ENCODE measurements at places on chromosomes 3 and 15.
A peak's percentile ranks its signal among the peaks of the same experiment; 100 is the strongest.

DNA sequence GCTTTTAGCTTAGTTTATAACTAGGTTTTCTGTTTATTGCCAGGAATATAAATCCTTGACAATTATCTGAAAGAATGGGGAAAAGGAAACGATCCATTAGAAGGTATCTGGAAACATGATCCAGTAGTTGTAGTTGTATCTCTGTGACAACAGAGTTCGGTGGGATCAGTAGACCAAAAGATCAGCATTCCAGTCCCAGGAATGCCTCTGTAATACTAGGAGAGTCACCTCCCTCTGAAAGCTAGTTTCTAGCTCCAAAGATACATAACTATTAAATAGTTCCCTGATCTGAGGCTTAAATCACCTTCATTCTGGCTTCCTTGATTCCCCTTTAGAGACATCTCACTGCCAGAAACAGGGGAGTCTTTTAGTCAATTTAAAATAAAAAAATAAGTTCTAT, 34.1 kb downstream of the MB21D2 start:
- DNase-seq = no peak

- no peak for DNase-seq
Observed at GRCh38 chr15:45611305-45611704, 23.5 kb upstream of the SQOR start.

GRCh38 chr3:138429665-138430064, 4.8 kb upstream of the ESYT3 start:
- DNase-seq = no peak

DNA sequence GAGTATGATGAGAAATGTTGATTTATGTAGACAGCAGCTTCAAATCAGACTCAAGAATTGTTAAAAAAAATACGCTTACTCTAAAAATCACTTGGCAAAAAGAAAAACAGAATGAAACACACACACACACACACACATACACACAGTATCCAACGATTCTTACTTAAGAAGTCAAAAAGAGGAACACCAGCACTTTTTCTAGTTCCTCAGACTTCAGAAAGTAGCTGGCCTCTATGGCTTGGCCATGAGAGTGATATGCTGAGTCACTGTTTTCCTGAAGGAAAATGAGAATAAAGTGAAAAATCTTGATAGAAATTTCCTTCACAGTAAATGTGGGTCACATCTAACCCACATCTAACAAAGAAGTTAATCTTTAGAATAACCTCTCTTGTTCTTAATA, 22.1 kb downstream of the CNTN3 start:
- DNase-seq = peak; percentile 4

DNA sequence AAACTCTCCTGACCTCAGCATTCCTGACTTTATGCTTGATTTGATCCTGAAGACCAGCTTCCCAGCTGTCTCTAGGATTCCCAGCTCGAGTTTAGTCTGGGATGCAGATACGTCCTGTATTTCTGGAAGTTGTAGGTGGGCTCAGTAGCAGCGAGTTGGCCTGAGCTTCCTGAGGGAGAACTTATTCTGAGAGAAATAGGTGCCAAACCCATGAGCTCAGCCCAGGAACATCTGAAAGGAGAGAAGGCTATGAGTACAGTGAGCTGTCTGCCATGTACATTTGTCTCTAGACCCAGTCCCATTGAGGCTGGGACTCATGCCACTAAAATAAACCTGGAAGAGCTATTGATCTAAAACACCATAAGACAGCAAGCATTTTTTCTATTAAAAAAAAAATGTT, 36.6 kb upstream of the SLC9A9 start:
- DNase-seq = no peak

DNA sequence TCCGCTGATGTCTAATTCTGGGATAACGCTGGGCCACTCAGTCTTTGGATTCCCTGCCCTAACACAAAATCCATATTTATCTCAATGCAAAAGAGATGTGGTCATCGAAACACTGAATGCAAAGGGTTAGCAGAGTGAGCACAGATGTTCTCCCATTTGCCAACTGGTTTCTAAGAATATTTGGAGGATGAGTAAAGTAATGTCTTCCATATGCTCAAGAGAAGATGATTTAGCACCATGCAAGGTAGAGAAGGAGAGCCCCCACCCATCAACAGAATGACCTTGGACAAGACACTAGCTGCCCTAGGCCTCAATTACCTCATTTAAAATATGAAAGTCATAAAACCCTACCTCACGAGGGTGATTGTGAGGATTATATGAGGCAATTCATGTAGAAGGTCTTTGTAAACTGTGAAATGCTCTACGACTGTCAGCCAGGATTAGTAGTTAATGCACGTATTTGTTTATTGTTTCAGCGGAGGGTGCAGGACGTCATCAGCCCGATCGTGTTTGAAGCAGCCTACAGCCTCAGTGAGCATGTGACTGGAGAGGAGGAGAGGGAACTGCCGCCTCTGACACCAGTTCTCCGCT, 232.9 kb upstream of the CTDSPL start:
- DNase-seq = no peak

- DNase-seq = peak; percentile 18
Observed at GRCh38 chr3:173745952-173746682, 348.6 kb downstream of the NLGN1 start.

DNA sequence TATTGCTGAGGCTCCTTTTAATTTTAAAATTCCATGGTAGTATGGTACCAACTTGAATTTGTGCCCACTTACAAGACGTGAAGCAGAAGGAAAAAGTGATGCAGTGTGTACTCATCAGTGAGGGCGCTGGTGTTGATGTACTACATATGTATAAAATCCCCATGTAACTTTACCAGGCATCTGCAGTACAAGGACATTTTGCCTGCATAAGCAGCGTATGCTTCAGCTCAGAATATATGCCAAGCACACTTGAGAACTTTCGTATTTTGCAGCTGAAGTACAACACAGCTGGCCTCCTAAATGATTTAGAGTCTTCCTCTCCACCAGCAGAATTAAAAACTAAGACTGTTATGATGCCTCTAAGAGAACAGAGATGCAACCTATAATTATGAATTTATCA, 108.9 kb downstream of the RYR3 start:
- no peak for DNase-seq

DNA sequence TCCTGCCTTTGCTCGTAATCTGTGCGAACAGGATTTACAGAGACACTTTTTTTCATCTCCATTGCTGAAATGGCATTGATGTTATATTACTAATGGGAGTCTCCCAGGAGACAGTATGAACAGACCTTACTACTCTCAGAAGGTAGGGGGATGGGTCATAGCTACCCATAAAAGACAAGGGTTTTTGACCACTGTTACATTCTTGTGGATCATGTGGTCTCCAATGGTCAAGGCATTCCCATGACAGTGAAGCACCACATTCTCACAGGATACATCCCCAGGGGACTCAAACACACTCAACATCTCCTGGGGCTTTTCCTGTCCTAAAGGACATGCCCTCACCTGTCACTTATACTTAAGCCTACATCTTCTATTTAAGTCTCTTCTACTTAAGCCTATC, 40.8 kb downstream of the MKRN3 start:
- DNase-seq = no peak

DNA sequence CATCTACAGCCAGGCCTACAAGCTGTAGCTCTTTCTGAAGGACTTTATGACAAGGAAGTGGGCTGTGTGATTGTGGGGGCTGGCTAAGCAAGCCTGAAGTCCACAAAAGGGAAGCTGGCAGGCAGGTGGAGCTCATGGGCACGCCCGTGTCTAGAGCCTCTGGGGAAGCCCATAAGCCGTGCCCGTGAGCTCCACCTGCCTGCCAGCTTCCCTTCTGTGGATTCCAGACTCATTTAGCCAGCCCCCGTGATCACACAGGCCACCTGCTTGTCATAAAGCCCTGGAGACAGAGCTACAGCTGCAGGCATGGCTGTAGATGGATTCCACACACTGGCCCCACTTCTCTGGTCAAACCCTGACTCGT, 15.2 kb downstream of the EFCC1 start:
- peak; percentile 53 for DNase-seq

DNA sequence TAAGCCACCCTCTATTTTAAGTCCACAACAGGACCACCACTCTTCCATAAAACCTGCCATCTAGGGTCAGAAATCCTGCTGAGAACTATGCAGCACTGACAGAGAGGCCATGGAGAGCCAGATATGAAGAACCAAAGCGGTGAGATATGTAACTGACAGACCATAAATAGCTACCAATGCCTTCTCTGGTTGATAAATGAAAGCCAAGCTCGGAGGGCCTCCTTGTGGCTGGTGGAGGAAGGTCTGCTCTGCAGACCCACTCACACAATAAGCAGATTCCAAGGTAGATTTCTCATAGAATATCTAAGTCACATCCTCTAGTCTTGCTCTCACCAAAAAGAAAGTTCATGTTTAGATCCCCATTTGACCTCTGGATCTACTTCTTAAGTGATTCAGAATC, 38.9 kb downstream of the RYK start:
- peak; percentile 15 for DNase-seq

DNA sequence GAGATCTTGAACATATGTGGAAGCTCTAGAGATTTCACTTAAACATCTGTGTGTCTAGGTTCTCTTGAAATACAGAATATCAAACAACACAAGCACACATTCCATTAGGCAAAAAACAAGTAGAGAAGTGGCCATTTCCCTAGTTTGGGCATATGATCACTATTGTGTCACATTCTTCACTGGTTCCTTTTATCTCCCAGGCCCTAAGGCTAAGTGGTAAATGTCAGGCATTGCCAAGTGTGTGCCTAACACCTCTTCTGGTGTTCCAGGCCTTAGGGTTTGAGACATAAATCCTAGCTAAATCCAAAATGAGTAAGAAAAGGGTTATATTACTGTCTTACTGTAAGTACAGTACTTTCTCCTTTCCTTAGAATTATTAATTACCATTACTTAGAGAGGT, 880.1 kb downstream of the PDCD6IP start:
- no peak for DNase-seq

DNA sequence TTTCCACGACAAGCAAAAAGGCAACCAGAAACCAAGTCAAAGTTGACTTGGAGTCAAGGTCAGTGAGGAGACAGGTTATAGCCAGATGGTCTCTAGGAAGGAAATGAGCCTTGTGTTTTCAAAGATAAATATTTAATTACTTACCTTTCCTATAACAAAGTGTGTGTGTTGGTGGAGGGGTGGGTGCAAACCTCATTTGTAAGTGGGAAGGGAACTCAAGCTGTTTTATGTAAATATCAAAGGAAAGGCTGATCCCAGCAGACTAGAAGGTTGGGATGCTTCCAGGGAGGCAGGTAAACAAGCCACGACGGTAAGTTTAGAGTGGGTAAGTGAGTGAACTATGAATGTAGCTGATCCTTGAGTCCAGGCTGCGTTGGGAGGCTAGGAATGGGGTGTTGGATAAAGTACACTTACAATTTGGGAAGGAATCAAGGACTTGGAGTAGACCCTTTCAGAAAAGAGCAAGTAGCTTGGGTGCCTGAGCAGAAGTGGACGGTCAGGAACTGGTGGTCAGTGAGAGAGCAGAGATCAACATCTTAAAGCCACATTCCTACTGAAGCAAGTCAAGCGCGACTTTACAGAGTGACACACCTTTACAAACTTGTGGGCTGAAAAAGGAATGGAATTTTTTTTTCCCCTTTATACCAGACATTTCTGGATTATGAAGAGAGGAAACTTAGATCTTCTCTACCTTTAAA, 82.0 kb upstream of the TBL1XR1 start:
- no peak for DNase-seq

- DNase-seq = no peak
Observed at GRCh38 chr15:25937796-25938195, 74.7 kb upstream of the ATP10A start.

DNA sequence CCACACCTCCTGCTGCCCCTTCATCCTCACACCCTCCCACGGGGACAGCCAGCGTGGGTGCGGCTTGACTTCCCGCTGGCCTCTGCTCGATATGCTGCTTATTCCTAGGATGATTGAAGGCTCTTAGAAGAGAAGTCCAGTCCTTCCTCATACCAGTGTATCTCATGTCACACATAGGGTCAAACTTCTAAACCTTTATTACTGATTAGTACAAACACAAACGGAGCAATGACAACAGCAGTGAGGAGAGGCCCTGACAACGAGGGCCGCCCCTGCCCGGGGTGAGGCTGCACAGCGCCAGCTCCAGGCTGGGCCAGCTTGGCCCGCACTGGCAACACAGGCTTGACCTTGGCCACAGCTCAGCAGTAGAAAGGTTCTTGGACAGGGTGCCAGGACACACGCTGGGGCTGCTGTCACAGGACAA, 3.7 kb downstream of the CIB1 start:
- no peak for DNase-seq

GRCh38 chr3:146307456-146307725, 56.5 kb upstream of the PLSCR4 start:
- no peak for DNase-seq

DNA sequence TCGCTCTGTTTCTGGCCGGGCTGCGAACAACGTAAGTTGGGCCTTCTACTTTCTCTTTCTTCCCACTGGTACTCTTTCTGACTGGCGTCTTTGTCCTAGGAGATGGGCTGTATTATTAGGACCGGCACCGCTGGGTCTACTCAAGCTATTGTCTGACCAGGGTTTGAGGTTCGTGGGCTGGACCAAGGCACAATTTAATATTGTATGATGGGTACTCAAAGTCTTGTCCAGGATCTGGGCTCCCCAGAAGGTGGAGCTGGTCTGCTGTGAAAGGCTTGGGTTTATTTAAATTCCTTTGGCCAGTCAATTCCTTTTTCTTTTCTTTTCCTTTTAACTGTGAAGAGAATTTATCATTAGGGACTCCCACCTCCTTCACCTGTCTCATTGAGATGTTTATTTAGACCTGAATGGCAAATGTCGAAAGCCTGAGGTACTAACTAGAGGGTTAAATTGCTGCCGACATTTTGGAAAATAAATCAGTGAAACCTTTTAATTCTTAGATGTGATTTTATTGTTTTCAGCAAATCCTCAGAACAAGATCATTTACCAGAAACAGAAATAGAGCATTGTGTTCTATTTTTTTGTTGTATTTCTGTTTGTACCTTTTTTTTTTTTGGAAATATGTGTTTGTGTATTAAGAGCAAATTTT, 410 bp downstream of the LRRC49 start:
- DNase-seq = no peak

DNA sequence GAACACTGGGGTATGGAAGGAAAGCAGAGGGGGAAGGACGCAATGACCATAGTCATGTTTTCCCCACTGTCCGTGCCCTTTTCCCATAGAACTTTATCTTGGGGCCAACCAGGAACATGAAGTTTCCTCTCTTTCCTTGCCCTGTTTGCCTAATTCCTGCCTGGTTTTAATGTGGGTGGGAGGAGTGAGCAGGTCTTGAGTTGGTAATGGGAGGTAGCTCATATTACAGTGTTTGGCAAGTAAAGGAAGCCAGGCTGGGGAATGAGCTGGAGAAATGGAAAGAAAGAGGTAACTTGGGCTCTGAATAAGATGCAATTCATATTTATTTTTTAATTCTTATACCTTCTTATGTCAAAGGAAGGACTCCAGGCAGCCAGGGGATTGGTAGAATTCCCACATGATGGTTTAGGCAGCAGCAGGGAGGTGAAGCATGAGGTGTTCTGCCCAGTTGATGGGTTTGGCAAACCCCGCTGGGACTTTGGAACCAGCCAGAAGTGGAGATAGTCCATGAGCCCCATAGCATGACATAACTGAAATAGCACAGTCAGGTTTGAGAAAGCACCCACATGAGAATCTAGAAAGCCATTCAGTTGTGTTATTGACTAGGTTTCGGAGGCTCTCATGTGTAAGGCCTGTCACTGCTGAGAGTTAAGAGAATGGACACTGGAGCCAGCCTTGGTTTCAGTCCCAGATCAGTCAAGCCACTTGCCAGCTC, 60.0 kb downstream of the CCK start:
- no peak for DNase-seq

Measured in CMK (cell line).